Prostate gland (tissue), 2 donors: ENCODE measurements at places on chromosomes 4 and X. TPM values are rescaled to one million over a fixed set of nuclear protein-coding genes. Genes with fewer than 3 reads are reported as not detected.

- H3K27ac ChIP-seq = no peak overlapping the region
- H3K4me3 ChIP-seq = no peak overlapping the region
- no peak for DNase-seq
- H3K27me3 ChIP-seq = no peaks in the 10 kb centered on the region
Measured at GRCh38 chrX:32592786-32593185, 618.6 kb downstream of the DMD start.

DNA sequence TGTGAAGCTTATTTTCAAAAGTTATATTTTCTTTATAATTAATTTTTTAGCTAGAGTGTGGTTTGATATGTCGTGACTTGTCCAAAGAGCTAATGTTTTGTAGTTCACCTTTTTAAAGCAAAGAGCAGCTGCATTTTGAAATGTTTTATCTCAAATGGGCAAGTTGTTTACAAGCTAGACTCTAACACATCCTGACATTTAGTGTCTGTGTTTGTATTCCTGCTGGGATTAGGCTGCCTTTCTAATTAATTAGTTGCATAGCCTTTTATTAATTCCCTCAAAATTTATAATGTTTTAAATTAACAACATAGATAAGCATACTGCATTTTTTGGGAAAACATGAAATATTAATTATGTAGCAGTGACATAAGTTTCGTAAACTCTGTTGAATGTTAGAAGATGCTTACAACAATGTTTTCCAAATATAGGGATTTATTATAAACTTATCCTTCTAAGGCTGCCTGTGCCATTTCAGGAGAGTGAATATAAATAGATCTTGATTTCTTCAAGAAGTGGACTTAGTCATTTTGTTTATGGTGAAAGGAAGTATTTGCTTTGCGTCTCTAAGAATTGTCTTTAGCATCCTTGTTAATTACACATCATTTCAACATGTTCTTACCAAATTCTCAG is 37.7 kb upstream of the NUDT6 start:
- no peaks in the 10 kb centered on the region for H3K4me1 ChIP-seq
- no peak for DNase-seq
- no peaks in the 10 kb centered on the region for H3K27me3 ChIP-seq
- H3K27ac ChIP-seq = no peak overlapping the region
- H3K4me3 ChIP-seq = no peak overlapping the region
- H3K36me3 ChIP-seq = no peaks in the 10 kb centered on the region

DNA sequence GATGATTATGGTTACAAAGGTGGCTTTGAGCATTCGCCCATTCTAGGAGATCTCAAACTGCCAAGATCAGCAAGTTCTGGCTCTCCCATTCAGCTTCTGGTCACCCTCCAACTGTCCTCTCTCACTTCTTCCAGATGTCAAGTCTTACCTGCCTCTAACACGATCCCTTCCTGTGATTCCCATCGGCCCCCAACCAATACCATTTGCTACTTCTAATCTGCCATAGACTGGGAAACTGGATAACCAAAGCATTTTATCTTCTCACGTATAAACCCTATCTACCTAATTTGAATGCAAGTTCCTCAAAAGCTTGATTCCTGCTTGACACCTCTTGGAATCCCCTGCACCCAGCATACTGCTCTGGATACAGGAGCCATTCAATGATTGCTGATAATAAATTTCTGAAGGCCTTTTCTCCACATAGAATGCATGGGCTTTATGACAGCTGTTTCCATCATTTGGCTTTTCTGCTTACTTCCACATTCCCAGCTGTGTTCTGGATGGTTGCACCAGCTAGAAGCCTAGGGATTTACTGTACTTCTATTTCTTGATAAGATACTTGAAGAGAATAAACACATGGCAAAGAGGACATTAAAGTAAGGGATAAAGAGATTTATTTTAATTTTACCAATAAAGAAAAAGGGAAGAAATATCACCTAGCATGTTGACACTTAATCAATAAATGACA is 9.6 kb downstream of the GPC4 start:
- no peaks in the 10 kb centered on the region for H3K4me1 ChIP-seq
- H3K4me3 ChIP-seq = no peak overlapping the region
- no peak for DNase-seq
- H3K27ac ChIP-seq = no peak overlapping the region
- no peaks in the 10 kb centered on the region for H3K36me3 ChIP-seq

- H3K27ac ChIP-seq = no peak overlapping the region
- H3K27me3 ChIP-seq = no peaks in the 10 kb centered on the region
- H3K36me3 ChIP-seq = no peaks in the 10 kb centered on the region
- no peak for DNase-seq
- H3K4me3 ChIP-seq = no peak overlapping the region
Measured at GRCh38 chrX:32137525-32137924, 1065.7 kb upstream of the FTHL17 start.

GRCh38 chrX:138711399-138712347 is at the start of gene FGF13:
TSS of gene FGF13 (minus strand) at chrX:138711717. CDS start at chrX:138711003, 714 bp downstream.
- H3K27me3 ChIP-seq = no peaks in the 10 kb centered on the region
- no peaks in the 10 kb centered on the region for H3K36me3 ChIP-seq
- H3K27ac ChIP-seq = no peak within 1 kb of the TSS
- peak; percentile 26 for DNase-seq
- no peaks in the 10 kb centered on the region for H3K4me1 ChIP-seq
- H3K4me3 ChIP-seq = peak within 1 kb of the TSS; percentile 35

DNA sequence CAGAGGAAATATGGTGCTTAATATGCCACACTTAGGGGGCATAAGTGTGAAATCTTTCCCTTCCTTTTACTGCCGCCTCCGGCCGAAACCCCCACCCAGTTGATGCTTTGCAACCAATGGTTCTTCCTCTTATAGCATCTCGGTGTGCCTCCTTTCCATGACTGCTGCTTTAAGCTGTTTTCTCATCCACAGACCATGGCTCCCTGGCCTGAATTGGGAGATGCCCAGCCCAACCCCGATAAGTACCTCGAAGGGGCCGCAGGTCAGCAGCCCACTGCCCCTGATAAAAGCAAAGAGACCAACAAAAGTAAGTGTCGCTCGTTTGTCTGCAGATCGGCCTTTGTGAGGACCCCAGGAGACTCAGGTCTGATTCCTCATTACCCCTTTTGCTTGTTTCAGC is 6.7 kb downstream of the SLC34A2 start:
- H3K4me3 ChIP-seq = no peak overlapping the region
- no peak overlapping the region for H3K27ac ChIP-seq
- H3K4me1 ChIP-seq = no peaks in the 10 kb centered on the region
- no peaks in the 10 kb centered on the region for H3K36me3 ChIP-seq
- no peaks in the 10 kb centered on the region for H3K27me3 ChIP-seq

GRCh38 chr4:166996216-166996615 is 238.1 kb downstream of the SPOCK3 start:
- no peaks in the 10 kb centered on the region for H3K36me3 ChIP-seq
- no peaks in the 10 kb centered on the region for H3K4me1 ChIP-seq
- H3K4me3 ChIP-seq = no peak overlapping the region
- no peaks in the 10 kb centered on the region for H3K27me3 ChIP-seq

DNA sequence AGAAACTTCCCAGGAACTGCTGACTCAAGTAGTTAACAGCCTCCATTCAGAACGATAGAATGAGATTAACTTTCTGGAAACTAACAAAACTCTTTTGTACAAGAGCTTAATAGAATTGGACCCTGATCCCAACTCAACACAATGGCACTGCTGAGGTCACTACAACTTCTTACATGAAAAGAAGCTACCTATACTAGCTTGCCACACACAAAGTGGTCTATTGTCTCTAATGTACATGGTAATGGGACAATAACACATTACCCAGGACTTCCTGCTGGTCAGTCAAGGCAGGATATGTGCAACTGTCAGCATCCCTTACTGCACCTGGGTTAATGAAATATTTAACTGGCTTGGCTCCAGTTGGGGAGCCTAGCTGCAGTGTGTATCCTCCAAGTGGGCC is 56.2 kb downstream of the BRCC3 start:
- no peaks in the 10 kb centered on the region for H3K27me3 ChIP-seq
- H3K4me3 ChIP-seq = no peak overlapping the region
- no peak for DNase-seq
- H3K27ac ChIP-seq = no peak overlapping the region

DNA sequence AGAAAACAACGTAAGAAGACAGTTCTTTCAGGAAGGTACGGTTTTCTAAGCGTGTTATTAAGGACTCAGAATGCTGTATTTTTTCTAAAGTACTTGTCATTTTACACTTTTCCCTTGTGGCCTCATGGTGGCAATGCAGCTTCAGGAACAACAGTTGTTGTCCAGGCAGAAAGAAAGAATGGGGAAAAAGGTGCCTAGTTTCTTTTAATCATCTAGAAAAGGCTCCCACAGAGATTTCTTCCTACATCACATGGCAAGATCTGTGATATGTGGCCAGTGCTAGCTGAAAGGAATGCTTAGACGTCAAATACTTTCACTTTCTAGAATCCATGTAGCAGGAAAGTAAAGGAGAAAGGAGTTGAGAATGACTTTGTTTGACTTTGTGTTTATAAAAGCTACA is 49.0 kb upstream of the TRAM1L1 start:
- H3K4me3 ChIP-seq = no peak overlapping the region
- no peaks in the 10 kb centered on the region for H3K36me3 ChIP-seq
- DNase-seq = no peak

DNA sequence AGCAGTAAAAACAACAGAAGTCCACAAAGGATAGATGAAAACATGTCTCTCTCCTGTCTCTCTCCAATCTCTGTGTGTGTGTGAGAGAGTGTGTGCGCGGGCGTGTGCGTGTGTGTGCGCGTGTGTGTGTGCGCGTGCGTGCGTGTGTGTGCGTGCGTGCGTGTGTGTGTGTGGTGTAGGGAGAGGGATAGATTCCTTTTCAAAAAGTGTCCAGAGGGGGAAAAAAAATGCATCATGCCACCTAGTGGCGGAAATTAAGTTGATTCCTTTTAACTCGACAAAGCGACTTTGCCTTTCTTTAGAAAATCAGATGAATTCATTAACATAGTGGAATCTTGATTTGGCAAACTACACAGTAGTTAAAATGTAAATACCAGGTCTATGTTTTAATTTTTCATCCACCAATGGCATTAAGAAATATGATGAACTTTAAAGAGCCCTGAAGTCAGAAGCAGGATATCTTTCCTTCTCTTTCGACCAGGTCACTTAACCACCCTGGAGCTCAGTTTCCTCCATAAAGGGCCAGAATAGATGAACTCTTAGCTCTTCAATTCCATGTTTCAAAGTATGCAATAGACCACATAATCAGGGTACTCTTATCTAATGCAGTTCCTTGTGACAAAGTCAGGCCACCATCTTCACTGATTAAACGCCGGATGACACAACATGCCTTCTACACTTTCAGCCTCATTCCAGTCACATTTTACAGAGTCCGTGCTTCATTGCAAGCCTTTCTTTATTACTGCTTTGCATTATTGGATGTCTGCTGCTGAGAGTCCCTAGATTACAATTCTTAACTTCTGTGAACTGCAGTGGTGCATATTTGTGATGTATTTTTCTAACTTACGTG is 162.8 kb downstream of the FBXO8 start:
- DNase-seq = no peak
- no peak overlapping the region for H3K27ac ChIP-seq
- H3K27me3 ChIP-seq = no peaks in the 10 kb centered on the region

DNA sequence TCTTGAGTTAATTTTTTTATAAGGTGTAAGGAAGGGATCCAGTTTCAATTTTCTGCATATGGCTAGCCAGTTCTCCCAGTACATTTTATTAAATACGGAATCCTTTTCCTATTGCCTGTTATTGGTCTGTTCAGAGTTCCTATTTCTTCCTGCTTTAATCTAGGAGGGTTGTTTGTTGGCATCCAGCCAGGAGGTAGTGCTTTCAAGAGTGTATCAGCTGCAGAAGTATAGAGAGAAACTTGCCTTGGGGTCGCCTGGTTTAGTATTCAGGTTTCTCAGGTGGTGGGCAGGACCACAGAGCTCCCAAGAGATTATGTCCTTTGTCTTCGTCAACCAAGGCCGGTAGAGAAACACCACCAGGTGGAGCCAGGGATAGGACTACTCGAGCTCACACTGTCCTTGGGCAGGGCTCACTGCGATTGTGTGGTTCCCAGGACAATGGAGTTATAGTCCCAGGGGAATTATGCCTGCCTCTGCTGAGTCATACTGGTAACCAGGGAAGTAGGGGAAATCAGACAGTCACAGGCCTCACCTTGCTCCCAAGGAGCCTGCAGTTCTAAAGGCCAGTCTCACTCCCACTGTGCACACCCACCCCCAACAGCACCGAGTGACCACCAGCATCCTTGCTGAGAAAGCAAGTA is 168.1 kb downstream of the VSIG4 start:
- no peak overlapping the region for H3K4me3 ChIP-seq
- H3K27ac ChIP-seq = no peak overlapping the region
- H3K27me3 ChIP-seq = no peaks in the 10 kb centered on the region

DNA sequence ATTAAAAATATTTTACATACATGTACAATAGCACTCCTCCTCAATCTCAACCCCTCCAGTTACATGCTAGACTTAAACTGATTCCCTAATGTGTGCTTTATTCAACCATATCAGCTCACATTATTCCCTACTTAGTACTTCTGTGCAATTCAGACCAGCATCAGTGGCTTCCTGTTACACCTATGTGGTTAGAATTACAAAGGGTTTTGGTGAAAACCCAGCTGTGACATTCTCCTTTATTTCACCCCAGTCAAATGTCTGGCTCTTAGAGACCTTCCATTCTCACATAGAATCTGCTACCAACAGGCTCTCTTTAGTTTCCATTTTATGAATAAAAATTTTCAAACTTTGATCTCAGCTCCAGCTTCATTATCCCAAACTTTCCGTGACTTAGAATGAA is 85.2 kb upstream of the SLC7A11 start:
- no peak for DNase-seq
- no peak overlapping the region for H3K27ac ChIP-seq
- H3K36me3 ChIP-seq = no peaks in the 10 kb centered on the region
- H3K4me1 ChIP-seq = peaks cover 2% of the 10 kb centered on the region

DNA sequence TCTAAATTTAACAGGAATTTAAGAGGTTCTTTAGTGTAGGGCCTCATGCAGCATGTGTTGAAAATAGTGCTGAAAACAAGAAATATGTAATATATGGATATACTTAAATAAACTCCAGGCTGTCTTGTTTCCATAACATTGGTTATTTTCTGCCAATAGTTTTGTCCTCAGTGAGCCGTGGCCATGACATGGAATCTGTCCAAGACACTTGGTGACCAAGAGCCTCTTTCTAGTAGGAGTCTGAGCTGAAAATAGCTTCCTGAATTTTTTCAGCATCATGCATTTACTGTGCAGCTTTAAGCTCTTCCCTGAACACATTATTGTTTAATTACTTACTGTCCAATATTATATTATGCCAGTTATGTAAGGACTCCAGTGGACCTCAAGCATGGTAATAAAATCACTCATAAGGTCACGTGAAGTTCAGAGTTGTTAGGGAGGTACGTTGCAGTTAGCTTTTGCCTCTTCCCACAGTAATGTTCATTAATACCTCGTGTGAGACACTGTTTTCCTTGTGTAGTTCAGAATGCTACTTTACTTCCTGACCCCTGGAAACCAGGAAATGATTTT is 488.2 kb downstream of the GRID2 start:
- H3K4me3 ChIP-seq = no peak overlapping the region
- no peak for DNase-seq
- no peaks in the 10 kb centered on the region for H3K27me3 ChIP-seq
- H3K4me1 ChIP-seq = no peaks in the 10 kb centered on the region

Gene ZNF157
- total RNA-seq = 0.32 TPM

Gene DRD5
- not detected for total RNA-seq
